ENCODE measurements at places on chromosomes 1 and 21. TPM values are rescaled to one million over a fixed set of nuclear protein-coding genes. Genes with fewer than 3 reads are reported as not detected.
A peak's percentile ranks its signal among the peaks of the same experiment; 100 is the strongest.

DNA sequence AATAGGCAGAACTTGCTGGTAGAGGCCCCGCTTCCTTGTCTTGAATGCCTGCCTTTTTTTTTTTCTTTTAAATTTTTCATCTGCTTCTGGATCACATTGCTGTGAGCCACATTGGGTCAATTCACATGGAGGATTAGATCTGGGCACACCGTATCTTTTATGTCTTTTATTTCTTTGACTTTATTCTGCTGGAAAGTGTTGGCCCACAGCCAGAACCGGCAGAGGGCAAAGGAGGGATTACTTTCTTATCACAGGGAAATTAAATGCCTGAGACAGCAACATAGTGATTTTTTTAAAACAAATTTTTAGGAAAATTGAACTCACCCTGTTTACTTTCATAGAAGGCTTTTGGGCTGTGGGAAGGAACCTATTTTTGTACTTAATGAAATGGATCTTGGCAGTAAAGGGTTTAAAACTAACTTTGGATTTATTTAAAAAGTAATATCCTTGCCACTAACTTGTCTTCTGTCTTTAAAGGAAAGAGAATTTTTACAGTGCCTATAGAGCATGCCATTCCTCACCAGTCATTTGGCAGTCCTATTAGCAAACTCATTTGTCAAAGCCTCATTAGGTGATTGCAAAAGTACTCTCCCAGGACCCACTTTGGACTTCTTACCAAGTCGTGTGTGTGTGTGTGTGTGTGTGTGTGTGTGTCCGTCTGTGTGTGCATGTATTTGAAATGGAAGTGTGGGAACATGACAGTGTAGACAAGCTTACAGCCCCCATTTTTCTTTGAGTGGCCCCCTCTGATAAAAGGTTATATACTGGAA, 68.4 kb downstream of the ST6GALNAC3 start:
- DNase-seq: no peak
- no peaks in the 10 kb centered on the region for H3K27me3 ChIP-seq
- H3K4me3 ChIP-seq: no peak overlapping the region
- no peaks in the 10 kb centered on the region for H3K36me3 ChIP-seq

The DAB1 gene
- 2.3 TPM for total RNA-seq

- no peak for DNase-seq
- no peaks in the 10 kb centered on the region for H3K27me3 ChIP-seq
- H3K36me3 ChIP-seq: no peaks in the 10 kb centered on the region
Observed at GRCh38 chr1:84735483-84735882, 45.2 kb upstream of the SSX2IP start.

- no peaks in the 10 kb centered on the region for H3K36me3 ChIP-seq
- no peak overlapping the region for H3K27ac ChIP-seq
- no peaks in the 10 kb centered on the region for H3K4me1 ChIP-seq
Observed at GRCh38 chr1:10950316-10951172, 61.9 kb upstream of the TARDBP start.

The FAM72C gene
- 0.38 TPM for total RNA-seq

The MRPL24 gene
- total RNA-seq: 71.9 TPM

GRCh38 chr1:172390683-172391551, 29.6 kb upstream of the C1orf105 start:
- H3K4me1 ChIP-seq: peaks cover 17% of the 10 kb centered on the region
- H3K36me3 ChIP-seq: no peaks in the 10 kb centered on the region
- peak; percentile 74 for DNase-seq

The OR2T29 gene
- total RNA-seq: not detected

DNA sequence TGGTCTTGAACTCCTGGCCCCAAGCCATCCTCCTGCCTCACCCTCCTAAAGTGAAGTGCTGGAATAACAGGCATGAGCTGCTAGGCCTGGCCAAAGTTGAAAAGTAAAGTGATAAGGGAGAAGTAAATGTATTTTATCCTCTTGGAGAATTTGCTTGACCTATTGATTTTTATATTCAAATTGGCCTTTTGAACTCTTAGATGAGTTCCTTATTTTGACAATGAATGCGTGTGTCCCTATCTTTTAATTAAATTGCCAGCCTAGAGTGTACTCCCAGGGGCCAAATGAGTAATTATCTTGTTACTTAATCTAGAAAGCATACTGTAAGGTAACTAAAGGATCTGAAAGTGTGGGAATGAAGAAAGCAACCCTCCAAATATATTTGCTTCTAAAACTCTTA, 11.4 kb downstream of the RNF11 start:
- no peak overlapping the region for H3K27ac ChIP-seq
- H3K36me3 ChIP-seq: no peaks in the 10 kb centered on the region
- no peak for DNase-seq
- H3K27me3 ChIP-seq: no peaks in the 10 kb centered on the region
- peaks cover 7% of the 10 kb centered on the region for H3K4me1 ChIP-seq
- H3K4me3 ChIP-seq: no peak overlapping the region

DNA sequence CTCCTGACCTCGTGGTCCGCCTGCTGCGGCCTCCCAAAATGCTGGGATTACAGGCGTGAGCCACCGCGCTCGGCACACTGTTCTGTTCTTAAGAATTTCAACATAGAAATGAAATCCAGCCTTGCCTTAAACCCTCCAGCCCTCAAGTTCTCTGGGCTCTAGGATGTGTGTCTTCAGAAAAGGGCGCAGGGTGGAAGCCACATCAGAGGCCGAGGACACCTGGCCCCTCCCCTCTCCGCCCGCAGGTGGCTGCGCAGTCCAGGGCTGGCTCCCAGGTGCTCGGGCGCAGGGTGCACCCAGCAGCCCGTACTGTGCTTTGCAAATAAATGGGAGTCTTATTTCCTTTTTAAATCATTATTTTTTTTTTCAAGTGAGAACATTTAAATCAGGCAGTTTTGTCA, 2.0 kb upstream of the C1orf174 start:
- H3K27me3 ChIP-seq: no peaks in the 10 kb centered on the region
- H3K27ac ChIP-seq: no peak overlapping the region
- no peaks in the 10 kb centered on the region for H3K36me3 ChIP-seq
- no peak overlapping the region for H3K4me3 ChIP-seq

GRCh38 chr1:235582130-235582529, 67.5 kb downstream of the GNG4 start:
- no peak overlapping the region for H3K27ac ChIP-seq
- H3K27me3 ChIP-seq: no peaks in the 10 kb centered on the region
- H3K36me3 ChIP-seq: no peaks in the 10 kb centered on the region
- H3K4me1 ChIP-seq: no peaks in the 10 kb centered on the region
- no peak for DNase-seq
- H3K4me3 ChIP-seq: no peak overlapping the region

DNA sequence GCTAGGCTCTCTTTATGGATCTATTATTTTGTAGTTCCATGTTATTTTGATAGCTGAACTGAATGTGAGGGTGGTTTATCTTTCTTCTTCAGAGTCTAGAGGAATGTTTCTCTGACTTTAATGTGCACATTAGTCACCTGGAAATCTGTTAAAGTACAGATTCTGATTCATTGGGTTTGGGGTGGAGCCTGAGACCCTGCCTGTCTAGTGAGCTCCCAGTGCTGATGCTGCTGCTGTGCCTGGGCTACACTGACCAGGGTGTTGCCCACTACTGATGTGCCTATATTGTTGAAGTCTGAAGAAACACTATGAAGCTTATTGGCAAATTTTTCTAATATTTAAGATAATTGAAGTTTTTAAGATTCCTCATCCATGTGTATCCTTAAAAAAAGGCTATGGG, 35.9 kb downstream of the CD46 start:
- H3K4me3 ChIP-seq: no peak overlapping the region
- no peaks in the 10 kb centered on the region for H3K4me1 ChIP-seq
- no peak overlapping the region for H3K27ac ChIP-seq

The FCGR2B gene
- 19.7 TPM for total RNA-seq

DNA sequence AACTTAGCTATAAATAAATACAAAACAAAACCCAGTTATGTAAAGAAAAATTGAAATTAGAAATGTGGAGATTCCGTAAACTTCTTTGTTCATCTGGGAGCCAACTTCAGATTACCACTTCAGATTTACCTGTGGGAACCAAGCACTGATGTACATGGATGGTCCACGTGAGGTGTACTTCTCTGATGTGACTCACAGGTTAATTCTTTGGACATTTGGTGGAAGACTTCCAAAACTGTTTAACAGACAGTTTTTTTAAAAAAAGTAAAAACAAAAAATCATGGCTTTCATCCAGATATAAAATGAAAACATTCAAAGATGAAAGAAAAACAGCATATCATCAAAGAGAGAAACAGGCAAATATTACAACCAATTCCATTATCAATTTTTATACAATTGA, 92.0 kb downstream of the MAST2 start:
- H3K27ac ChIP-seq: no peak overlapping the region
- H3K4me1 ChIP-seq: no peaks in the 10 kb centered on the region
- no peaks in the 10 kb centered on the region for H3K27me3 ChIP-seq

GRCh38 chr1:80211691-80212380, 1205.3 kb upstream of the ADGRL4 start:
- no peaks in the 10 kb centered on the region for H3K27me3 ChIP-seq
- no peak for DNase-seq
- no peak overlapping the region for H3K4me3 ChIP-seq
- no peaks in the 10 kb centered on the region for H3K36me3 ChIP-seq
- H3K27ac ChIP-seq: no peak overlapping the region
- H3K4me1 ChIP-seq: no peaks in the 10 kb centered on the region

DNA sequence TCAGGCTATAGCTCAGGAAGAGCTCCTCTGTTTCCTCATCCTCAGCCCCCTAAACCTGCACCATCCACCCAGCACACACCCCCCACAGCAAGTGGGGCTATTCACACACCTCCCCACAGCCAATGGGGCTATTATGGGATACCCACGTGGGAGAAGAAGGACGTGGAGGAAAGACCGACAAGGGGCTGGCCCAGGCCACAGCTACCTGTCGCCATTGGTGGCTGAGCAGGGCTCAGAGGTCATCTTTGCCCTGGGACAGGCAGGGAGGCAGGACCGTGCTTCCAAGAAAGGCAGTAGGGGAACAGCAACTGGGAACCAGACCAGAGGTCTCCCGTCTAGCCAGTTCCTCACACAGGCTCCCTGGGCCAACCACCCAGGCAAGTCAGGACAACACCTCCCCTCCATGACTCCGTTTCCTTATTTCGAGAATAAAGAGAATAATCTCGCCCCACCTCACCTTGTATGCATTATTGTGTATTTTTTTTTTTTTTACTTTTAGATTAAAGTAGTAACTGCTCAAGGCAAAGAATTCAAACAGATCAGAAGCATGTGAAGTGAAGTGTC, 92.3 kb upstream of the TARDBP start:
- no peak for DNase-seq
- no peaks in the 10 kb centered on the region for H3K36me3 ChIP-seq
- no peaks in the 10 kb centered on the region for H3K4me1 ChIP-seq

DNA sequence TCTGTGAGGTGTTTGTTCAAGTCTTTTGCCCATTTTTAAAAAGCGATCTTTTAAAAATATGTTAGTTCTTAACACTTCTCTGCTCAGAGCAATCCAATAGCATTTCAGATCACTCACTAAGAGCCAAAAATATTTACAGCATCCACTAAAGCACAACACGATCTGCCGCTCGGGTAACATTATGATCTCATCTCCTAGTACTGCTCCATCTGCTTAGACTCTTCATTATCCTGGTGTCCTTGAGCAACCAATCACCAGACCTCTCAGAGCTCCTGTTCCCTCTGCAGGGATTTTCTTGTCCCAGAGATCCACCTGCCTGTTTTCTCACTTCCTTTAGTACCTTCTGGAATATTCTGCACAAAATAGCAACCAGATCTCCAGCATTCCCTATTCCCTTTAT, 235.3 kb upstream of the ESRRG start:
- no peaks in the 10 kb centered on the region for H3K27me3 ChIP-seq
- H3K27ac ChIP-seq: no peak overlapping the region
- H3K4me1 ChIP-seq: no peaks in the 10 kb centered on the region
- no peak for DNase-seq
- no peaks in the 10 kb centered on the region for H3K36me3 ChIP-seq

DNA sequence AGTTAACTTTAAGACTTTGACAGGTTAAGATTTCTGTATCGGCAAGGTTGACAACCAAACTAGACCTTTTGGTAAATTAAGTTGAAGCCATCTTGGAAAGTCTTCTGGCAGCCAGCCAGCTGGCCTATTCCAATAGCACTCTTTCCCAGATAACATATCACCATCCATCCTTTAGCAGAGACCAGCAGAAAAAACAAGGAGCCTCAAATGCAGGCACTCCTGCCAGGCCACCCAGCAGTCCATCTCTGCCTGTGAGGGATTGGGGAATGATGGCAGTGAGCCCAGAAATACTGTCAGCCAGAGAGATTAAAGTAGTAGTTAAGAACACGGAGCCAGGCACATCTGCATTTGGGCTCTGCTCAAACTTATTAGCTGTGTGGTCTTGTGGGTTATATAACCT, 19.4 kb downstream of the ZBTB40 start:
- no peak for DNase-seq
- H3K36me3 ChIP-seq: no peaks in the 10 kb centered on the region
- H3K4me1 ChIP-seq: peaks cover 11% of the 10 kb centered on the region
- no peaks in the 10 kb centered on the region for H3K27me3 ChIP-seq
- peak overlapping the region; percentile 24 for H3K27ac ChIP-seq

- no peaks in the 10 kb centered on the region for H3K36me3 ChIP-seq
- no peaks in the 10 kb centered on the region for H3K4me1 ChIP-seq
- DNase-seq: no peak
- no peaks in the 10 kb centered on the region for H3K27me3 ChIP-seq
Observed at GRCh38 chr1:62389531-62389930, 47.3 kb upstream of the USP1 start.

The DNM3 gene
- total RNA-seq: 19.1 TPM

GRCh38 chr1:15731735-15732685, 4.0 kb upstream of the SLC25A34 start:
- peaks cover 14% of the 10 kb centered on the region for H3K4me1 ChIP-seq
- H3K4me3 ChIP-seq: no peak overlapping the region
- no peaks in the 10 kb centered on the region for H3K36me3 ChIP-seq
- no peaks in the 10 kb centered on the region for H3K27me3 ChIP-seq
- no peak for DNase-seq

GRCh38 chr1:223062177-223062576, 80.9 kb downstream of the TLR5 start:
- no peak for DNase-seq
- no peaks in the 10 kb centered on the region for H3K27me3 ChIP-seq
- no peaks in the 10 kb centered on the region for H3K4me1 ChIP-seq
- H3K27ac ChIP-seq: no peak overlapping the region
- H3K4me3 ChIP-seq: no peak overlapping the region

DNA sequence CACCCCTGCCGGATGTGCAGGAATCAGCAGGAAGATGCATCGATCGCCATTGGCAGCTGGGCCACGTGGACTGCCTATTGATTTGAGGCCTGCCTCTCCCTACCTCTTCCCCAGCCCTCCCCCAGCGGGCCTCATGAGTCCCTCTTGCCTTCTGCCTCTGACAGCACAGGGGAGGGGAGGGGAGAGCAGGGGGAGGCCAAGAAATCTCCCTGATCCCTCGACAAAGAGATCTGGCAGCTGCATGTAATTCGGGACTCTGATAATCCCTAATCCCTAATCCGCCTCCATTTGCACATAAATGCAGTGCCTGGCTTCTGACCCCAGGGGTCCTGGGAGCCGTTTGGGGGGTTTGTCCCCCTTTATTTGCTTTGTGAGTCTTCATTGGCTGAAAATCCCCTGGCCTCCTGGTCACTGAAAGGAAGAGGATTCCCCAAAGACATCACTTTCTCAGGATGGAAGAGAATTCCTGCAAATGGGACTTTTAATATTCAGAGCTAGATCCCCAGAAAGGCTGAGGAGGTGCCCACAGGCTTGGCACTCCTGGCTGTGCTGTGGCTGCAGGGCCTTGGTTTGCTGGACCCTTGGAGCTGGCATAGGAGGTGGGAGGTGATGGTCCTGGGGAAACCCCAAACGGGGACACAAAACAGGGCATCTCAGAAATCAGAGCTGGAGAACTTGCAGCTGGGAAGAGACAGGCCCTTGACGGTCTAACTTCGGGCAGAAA, 239.4 kb upstream of the POU3F1 start:
- DNase-seq: no peak
- H3K27ac ChIP-seq: no peak overlapping the region
- no peaks in the 10 kb centered on the region for H3K4me1 ChIP-seq
